CD4-positive, alpha-beta T cell treated with Interleukin-6 for 4 hours (primary cell): ENCODE measurements at places on chromosomes 5 and 9.

- no peak for DNase-seq
These were observed 17.0 kb downstream of the TTLL11 start for GRCh38 chr9:122076117-122076516.

GRCh38 chr9:89466451-89467277 is 31.2 kb downstream of the SEMA4D start:
- peak; percentile 30 for DNase-seq

GRCh38 chr5:173523388-173523787 is 93.1 kb downstream of the BOD1 start:
- no peak for DNase-seq

DNA sequence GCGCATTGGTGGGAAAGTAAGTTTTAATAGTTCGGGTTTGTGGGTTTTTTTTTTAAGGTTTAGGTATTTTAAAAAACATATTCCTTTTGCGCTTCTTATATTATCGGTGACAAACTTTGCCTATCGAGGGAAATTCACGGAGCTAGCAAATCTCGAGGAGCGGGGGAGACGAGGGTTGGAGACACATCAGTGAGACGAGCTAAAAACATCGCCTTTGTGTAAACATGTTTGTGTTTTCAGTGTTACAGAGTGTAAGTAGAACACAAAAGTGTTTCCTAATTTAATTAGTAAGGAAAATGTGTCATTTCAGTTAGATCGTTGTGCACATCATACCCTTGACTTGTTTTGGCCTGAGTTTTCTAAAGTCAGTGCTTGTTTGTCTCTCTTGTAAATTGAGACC is 945 bp downstream of the BTF3 start:
- no peak for DNase-seq

DNA sequence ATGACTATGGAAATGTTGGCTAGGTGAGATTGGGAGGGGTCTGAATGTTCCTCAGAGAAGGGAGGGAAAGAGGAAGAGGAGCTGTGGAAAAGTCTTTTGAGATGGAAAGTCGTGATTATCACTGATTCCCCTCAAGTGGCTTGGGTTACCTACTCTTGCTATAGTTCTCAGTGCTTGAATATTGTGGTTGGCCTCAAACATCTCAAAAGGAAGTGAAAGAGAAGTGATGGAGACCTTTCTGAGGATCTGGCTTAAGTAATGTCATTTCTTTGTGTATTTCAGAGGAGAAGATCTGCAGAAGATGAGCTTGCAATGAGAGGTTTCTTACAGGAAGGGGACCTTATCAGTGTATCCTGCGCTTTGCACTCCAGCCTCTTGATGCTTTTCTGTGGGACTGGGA is 5.5 kb downstream of the EXOSC2 start:
- DNase-seq = no peak
